ENCODE measurements at places on chromosomes 13 and 19. TPM values are rescaled to one million over a fixed set of nuclear protein-coding genes. Genes with fewer than 3 reads are reported as not detected.

ZGLP1 gene
- total RNA-seq: 7.5 TPM

POSTN gene
- not detected for total RNA-seq

HS6ST3 gene
- total RNA-seq: not detected

GRCh38 chr19:17074634-17075034, 618 bp downstream of the HAUS8 start:
- no peak for DNase-seq

- no peak for DNase-seq
Measured at GRCh38 chr19:6233827-6234511, 45.8 kb downstream of the MLLT1 start.

DNA sequence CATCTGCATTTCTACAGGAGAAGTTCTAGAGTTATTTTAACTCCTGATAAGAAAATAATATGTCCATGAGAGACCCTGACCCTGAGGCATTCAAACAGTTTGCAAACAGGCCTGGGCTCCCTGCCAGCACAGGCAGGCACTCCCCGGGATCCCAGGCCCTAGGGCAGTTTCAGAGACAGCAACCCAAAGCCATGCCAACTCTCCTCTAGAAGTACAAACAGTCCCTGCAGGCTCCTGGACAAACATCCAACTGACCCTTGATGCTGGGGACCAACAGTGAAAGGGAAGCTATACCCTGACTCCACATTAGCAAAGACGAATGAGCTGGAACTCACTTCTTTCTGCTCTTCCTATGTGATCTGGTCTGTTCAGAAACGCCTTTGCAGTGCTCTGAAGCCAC, 44.8 kb downstream of the CCDC70 start:
- no peak for DNase-seq

Measured in PC-9 (cell line).